ENCODE measurements at places on chromosomes 3 and 15. TPM values are rescaled to one million over a fixed set of nuclear protein-coding genes. Genes with fewer than 3 reads are reported as not detected.

Gene CASR
- total RNA-seq: not detected

DNA sequence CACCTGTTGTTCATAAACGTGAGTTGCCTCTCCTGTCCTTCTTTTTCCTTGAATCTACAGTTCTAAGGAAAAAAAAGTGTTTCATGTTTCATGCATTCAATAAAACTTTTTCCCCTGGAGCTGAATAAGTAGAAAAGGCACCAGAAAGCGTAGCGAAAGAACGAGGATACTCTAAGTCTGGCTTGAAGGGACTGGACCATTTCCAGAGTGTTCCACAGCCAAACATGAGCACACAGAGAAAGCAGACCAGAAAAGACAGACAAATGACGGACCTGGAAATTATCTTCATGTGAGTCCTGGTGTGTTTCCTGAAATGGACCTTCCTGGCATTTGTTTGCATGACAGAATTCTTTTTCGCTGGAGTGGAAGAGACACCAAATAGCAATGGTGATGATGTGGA is 204.7 kb downstream of the SV2B start:
- H3K27ac ChIP-seq: no peak overlapping the region
- H3K27me3 ChIP-seq: peaks cover 34% of the 10 kb centered on the region
- H3K36me3 ChIP-seq: no peaks in the 10 kb centered on the region
- no peak overlapping the region for H3K4me3 ChIP-seq
- DNase-seq: no peak
- H3K4me1 ChIP-seq: no peaks in the 10 kb centered on the region

DNA sequence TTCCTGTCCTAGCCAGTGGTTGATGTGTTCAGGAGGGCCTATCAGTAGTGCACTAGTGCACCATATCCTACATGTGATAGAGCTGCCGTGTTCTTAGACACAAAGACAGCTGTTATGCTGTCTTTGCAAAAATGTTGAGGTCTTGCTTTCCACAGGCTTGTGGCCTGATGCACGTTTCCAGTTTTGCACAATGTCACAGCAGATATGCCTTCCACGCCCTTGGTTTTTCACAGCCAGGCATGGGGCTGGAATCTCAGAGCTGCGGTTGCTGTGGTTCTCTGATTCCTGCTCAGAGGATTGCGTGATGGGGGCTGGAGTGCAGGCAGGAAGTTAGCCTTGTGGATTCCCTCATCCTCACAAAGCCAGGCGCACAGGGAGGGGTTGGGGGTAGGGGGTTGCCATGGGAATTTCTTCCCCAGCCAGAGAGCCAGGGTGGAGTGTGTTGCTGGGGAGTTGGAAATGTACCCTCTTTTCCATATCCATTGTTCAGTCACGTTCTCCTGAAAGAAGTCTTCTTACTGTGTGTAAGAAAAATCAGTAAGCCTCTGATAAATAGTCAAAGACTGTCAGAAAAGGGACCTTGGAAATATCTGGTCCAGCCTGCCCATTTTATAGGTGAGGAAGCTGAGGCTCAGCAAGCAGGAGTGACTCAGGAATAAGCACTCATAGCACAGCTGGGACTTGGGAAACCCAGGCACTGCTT is 79.4 kb downstream of the SMAD3 start:
- H3K27me3 ChIP-seq: no peaks in the 10 kb centered on the region
- H3K36me3 ChIP-seq: peaks cover 17% of the 10 kb centered on the region
- DNase-seq: no peak
- peak overlapping the region; percentile 30 for H3K27ac ChIP-seq

GRCh38 chr3:23566499-23566898 is 239.3 kb upstream of the UBE2E1 start:
- peaks cover 2% of the 10 kb centered on the region for H3K36me3 ChIP-seq
- peaks cover 21% of the 10 kb centered on the region for H3K4me1 ChIP-seq

- H3K4me1 ChIP-seq: peaks cover 52% of the 10 kb centered on the region
- H3K4me3 ChIP-seq: peak overlapping the region; percentile 25
- no peaks in the 10 kb centered on the region for H3K27me3 ChIP-seq
- H3K27ac ChIP-seq: peak overlapping the region; percentile 91
Measured at GRCh38 chr15:52466134-52466701, 62.5 kb downstream of the MYO5A start.

GRCh38 chr3:186217820-186218164 is 108.9 kb upstream of the ETV5 start:
- no peaks in the 10 kb centered on the region for H3K27me3 ChIP-seq
- H3K4me1 ChIP-seq: no peaks in the 10 kb centered on the region
- no peak overlapping the region for H3K27ac ChIP-seq

GRCh38 chr3:187012609-187013051 is 82.3 kb downstream of the ST6GAL1 start:
- peak overlapping the region; percentile 87 for H3K27ac ChIP-seq
- H3K36me3 ChIP-seq: peaks cover 40% of the 10 kb centered on the region
- H3K27me3 ChIP-seq: no peaks in the 10 kb centered on the region
- peaks cover 96% of the 10 kb centered on the region for H3K4me1 ChIP-seq
- no peak for DNase-seq

Gene ARID3B
- 24.8 TPM for total RNA-seq

Gene MFGE8
- total RNA-seq: 3.5 TPM

DNA sequence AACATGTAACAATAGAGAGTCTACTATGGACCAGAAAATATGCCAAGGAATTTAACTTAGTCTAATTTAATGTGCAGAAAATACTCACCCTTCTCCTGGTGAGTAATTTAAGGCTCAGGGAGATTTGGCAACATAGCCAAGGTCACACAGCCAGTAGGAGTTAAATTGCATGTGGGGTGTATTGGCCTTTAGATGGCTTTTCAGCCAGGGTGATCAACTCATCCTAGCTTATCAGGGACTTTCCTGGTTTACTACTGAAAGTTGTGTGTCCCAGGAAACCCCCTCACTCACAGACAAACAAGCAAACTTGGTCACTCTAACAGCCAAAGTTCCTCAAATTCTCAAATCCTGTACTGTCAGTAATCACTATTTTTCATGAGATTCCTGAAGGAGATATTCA is 2.6 kb upstream of the SLC9A9 start:
- H3K27ac ChIP-seq: no peak overlapping the region
- H3K4me3 ChIP-seq: no peak overlapping the region
- no peak for DNase-seq

Gene KBTBD8
- total RNA-seq: 53.3 TPM

DNA sequence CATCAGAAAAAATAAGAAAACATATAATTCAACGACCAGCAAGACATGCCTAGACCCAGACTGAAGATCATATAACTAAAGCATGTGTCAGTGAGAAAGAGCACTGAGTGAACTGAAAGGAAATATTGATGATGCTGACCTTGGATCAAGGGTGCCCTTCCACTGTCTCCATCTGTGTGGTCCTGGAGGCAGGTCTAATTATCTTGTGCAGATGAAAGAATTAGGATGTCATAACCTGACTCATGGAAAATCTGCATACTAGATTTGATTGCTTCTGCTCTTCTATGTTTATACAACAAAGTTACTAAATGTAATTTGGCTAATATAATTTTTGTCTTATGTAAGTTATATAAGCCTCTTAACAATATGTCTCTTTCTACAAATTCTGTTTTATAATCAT is 264.6 kb upstream of the TGFBR2 start:
- no peaks in the 10 kb centered on the region for H3K4me1 ChIP-seq
- H3K36me3 ChIP-seq: no peaks in the 10 kb centered on the region
- no peak overlapping the region for H3K4me3 ChIP-seq
- H3K27ac ChIP-seq: no peak overlapping the region

- no peaks in the 10 kb centered on the region for H3K27me3 ChIP-seq
- no peaks in the 10 kb centered on the region for H3K36me3 ChIP-seq
- H3K4me1 ChIP-seq: no peaks in the 10 kb centered on the region
Measured at GRCh38 chr3:159502986-159503385, 485.6 kb upstream of the IL12A start.

GRCh38 chr3:47428662-47429061 is 47.1 kb downstream of the SCAP start:
- H3K4me3 ChIP-seq: no peak overlapping the region
- H3K27ac ChIP-seq: no peak overlapping the region
- H3K36me3 ChIP-seq: peaks cover 73% of the 10 kb centered on the region
- DNase-seq: no peak
- no peaks in the 10 kb centered on the region for H3K4me1 ChIP-seq

DNA sequence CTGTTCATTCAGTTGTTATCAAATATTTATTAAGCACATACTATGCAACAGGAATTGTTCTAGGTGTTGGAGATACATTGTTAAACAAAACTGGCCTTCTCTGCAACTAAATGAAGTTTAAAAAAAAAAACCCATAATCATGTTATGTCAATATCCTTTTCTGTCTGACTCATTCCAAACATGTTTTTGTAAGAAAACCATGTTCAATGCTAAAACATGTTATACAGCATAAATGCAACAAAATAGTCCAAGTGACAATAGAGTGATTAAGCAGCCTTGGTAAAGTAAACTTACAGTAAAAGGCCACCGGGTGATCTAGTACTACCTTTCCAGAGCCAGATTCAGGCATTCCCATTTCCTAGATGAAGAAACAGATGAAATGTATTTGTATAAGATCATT is 278.0 kb upstream of the NECTIN3 start:
- no peaks in the 10 kb centered on the region for H3K36me3 ChIP-seq
- no peak overlapping the region for H3K27ac ChIP-seq
- H3K4me3 ChIP-seq: no peak overlapping the region
- no peak for DNase-seq
- no peaks in the 10 kb centered on the region for H3K4me1 ChIP-seq

- H3K36me3 ChIP-seq: peaks cover 6% of the 10 kb centered on the region
- peak within 1 kb of the TSS; percentile 88 for H3K27ac ChIP-seq
Measured at GRCh38 chr3:52056521-52056967, at the start of gene DUSP7. Gene DUSP7 (minus strand): TSS chr3:52056571. CDS start chr3:52056366, 205 bp downstream.

DNA sequence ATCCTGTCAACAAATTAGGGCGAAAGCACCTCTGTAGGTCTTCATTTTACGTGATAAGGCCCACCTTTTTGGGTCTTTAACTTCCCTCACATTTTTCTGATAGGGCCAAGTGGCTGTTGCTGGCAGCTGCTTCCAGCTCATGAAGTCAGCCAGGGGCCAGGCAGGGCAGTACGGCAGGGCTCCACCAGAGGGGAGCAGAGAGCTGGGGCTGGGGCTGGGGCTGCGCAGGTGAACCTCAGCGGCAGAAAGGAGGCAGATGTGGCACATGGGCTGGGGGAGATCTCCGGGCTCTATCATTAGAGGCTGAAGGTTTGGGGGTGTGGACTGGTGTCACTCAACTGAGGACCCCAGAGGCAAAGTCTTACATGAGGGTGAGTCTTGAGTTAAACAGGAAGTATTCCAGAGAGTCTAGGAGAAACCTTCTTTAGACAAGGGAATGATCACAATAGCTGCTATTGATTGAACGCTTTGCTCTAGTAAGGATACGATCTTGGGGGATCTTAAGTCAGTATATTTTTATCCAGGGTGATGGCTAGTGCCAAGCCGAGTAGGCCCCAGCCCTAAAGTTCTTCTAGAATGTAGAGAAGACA is 62.8 kb upstream of the MEX3B start:
- DNase-seq: peak; percentile 63
- no peak overlapping the region for H3K27ac ChIP-seq
- no peaks in the 10 kb centered on the region for H3K4me1 ChIP-seq

DNA sequence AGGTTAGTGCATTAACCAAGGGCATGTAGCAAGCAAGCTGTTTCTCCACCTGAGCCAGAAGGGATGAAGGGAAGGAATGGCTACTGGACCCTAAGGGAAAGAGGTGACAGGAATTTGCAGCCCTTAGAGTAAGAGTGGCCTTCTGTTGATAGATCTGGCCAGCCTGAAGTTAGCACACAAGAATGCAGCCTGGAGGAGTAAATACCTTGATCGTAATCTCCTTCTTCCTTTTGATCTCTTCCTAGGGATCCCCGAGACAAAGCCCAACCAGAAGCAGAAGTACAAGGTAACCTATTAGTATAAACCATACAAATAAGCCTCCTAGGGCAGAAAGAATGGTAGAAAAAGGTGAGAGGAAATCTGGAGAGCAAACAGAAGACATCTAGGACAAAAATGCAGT is 134.6 kb downstream of the ATP8B4 start:
- no peaks in the 10 kb centered on the region for H3K36me3 ChIP-seq
- H3K27ac ChIP-seq: no peak overlapping the region
- DNase-seq: no peak
- no peaks in the 10 kb centered on the region for H3K4me1 ChIP-seq
- H3K4me3 ChIP-seq: no peak overlapping the region
- no peaks in the 10 kb centered on the region for H3K27me3 ChIP-seq

DNA sequence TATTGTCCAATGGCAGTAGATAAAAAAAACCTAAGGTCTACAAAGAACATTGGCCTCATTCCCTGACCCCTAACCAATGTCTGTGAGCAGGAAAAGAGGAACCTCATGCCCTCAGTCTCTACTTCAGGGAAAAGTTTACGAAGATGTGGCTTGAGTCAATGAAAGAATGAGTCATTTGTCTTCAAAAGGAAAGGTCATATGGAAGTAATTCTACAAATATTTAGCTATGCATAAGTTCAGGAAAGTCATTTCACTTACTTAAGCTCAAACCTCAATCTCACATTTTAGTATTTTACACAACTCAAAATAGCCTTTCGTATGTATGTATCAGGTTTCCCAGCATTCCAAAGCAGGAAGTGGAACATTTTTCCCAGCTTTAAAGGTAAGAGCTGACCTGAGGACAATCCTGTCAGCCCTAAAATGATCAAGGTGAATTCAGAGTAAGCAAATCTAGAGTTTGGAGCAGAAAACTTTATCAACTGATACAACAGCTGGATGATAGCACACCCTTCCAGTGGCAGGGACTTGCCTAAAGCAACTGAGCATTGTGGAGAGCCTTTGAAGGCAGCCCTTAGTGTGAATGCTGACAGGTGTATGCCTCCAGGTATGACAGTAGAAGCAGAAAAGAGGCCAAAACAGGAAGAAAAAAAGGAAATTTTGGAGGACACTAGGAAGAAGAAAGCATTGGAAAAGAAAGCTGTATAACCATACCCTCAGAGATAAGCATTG is 53.9 kb upstream of the ACKR4 start:
- no peaks in the 10 kb centered on the region for H3K27me3 ChIP-seq
- H3K4me1 ChIP-seq: no peaks in the 10 kb centered on the region
- no peak for DNase-seq

- no peaks in the 10 kb centered on the region for H3K27me3 ChIP-seq
Measured at GRCh38 chr3:170868577-170869238, 1.3 kb downstream of the RPL22L1 start.

Gene COL6A5
- total RNA-seq: not detected

- no peak overlapping the region for H3K4me3 ChIP-seq
- H3K27ac ChIP-seq: no peak overlapping the region
- DNase-seq: no peak
- H3K36me3 ChIP-seq: peaks cover 30% of the 10 kb centered on the region
Measured at GRCh38 chr15:40731034-40731433, 24.0 kb downstream of the RMDN3 start.

DNA sequence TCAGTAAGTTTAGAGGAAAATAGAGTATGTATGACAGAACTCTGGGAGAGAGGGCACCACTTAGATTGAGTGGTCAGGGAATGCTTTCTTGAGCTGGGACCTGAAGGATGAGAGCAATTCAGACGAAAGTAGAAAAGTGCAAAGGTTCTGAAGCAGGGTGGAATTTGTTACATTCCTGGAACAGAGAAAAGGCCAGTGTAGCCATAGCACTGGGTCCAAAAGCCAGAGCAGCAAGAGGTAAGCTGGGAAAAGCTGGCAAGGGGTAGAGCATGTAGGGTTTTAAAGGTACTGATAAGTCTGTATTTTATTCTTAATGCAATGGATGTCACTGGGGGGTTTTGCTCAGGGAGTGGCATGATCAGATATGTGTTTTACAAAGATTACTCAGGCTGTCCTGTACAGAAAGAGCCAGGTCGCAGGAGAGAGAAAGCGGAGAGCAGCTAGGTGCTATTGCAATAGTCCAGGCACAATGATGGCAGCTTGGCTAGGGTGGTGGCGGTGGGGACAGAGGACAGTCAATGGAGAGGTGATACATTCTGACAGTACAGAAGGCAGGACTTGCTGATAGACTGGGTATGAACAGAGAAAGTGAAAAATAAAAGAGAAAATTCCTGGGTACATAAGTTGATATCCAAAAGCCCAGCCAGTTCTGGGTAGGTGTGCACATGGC is 17.0 kb downstream of the FSTL1 start:
- H3K27me3 ChIP-seq: peaks cover 4% of the 10 kb centered on the region
- no peaks in the 10 kb centered on the region for H3K36me3 ChIP-seq
- no peaks in the 10 kb centered on the region for H3K4me1 ChIP-seq
